ENCODE measurements at places on chromosomes 3 and 15.

GRCh38 chr3:171935261-171936123 is 92.3 kb downstream of the TMEM212 start:
- DNase-seq = no peak

DNA sequence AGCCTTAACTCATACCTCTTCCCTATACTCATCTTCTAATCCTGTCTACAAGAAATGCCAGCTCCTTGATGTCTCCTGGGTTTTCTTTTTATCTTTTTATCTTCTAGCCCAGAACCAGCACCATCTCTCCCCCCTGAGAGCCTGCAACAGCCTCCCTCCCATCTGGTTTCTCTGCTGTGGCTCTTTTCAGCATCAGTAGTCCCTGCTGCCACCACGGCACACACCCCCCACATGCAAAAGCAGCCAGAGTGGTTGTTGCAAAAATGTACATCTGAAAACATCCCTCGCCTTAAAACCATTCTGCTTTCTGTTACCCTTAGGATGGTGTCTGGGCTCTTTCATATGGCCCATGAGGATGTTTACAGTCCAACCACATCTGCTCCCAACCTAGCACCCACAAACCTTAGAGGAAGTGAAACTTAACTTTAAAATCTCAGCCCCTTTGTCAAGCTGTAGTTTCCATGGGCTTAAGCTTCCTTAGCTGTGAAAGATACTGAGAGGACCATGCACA is 775 bp downstream of the TTC21A start:
- no peak for DNase-seq

- no peak for DNase-seq
These were observed 385.4 kb upstream of the SEMA6D start for GRCh38 chr15:47331829-47332393.

DNA sequence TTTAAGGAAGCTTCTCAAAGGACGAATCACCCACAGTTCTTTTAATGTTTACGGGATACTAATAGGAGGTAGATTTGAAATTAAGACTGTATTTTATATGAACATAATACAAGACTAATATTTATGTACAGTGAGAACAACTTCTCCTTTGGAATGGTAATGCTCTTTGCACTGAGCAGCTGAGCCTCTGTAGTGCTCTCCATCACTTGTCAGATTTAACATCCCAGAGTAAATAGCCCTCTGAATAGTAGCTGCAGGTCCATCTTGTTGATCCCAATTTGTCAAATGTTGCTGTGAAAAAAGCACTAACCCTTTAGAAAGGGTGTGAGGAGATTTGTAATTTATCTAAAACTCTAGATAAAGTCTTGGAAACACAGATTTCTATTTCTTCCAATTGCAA is 351.4 kb upstream of the KCNMB2 start:
- no peak for DNase-seq

GRCh38 chr3:39727415-39727814 is 82.0 kb upstream of the MYRIP start:
- no peak for DNase-seq

DNA sequence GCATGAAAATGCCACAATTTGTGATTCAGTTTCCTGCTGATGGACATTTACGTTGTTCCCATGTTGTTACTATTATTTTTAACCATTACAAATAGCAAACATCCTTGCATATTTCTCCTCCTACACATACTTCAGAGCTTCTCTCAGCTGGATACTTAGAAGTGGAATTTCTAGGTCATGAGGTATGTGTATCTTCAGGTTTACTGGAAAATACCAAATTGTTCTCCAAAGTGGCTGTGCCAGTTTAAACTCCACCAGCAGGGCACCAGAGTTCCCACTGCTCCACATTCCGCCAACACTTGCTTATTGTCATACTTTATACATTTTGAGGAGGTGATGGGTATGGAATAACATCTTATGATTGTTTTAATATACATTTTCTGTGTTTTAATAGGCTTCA is 45.7 kb downstream of the PRR23E start:
- no peak for DNase-seq

GRCh38 chr15:90228960-90229359 is 4.8 kb downstream of the CIB1 start:
- DNase-seq = no peak

DNA sequence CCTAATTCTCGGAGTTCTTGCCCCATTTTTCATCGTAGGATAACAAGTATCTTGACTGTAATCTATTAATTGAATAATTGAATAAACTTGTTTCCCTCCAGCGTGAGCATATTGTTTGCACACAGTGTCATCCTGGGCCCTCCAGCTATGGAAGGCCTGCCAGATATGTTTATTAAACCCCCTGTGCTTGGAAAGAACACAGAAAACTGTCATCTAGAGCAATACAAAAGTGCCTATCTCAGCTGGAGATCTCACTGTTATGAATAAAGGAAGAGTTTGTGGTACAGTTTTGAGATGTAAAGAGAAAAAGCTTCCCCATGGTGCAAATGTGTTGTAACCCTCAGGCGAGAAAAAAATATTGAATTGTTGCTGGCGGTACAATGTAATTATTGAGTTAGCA is 405.9 kb downstream of the SOX2 start:
- DNase-seq = no peak

DNA sequence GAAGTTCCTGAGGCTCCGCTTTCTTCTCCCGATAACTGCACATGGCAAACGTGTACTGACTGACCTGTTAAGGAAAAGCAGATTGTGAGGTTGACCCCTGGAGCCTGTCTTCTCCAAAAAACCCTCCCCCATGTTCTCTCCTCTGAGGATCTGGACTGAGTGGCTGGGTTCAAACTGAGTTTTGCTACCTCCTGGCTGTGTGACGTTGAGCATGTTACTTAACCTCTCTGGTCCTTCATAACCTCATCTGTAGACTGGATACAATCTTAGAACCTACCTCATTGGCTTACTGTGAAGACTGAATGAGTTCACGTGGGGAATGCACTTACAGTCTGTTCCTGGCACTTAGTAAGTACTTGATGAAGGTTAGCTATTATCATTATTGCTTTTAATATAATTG is 184.1 kb upstream of the FEZF2 start:
- no peak for DNase-seq

GRCh38 chr3:112897791-112898190 is 51.1 kb upstream of the CD200R1L start:
- no peak for DNase-seq

GRCh38 chr3:185046164-185046515 is 106.7 kb downstream of the C3orf70 start:
- no peak for DNase-seq

DNA sequence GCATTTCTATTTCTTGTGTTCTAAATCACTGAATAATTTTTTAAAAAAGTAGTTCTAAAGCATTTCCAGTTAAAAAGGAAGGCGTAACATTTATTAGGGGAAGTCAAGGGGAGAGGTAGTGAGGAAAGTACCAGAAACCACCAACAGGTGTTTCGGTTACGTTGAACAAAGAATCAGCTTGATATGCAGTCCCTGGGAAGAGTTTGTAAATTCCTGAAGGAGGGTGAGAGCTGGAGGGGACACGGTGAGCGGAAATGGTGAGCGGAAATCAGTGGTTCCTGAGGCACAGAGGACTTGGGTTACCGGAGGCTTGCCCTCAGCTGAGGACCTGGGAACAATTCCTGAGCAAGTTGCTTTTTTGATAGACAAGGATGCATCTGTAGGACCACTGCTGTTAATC is 17.8 kb downstream of the MAP2K1 start:
- no peak for DNase-seq

DNA sequence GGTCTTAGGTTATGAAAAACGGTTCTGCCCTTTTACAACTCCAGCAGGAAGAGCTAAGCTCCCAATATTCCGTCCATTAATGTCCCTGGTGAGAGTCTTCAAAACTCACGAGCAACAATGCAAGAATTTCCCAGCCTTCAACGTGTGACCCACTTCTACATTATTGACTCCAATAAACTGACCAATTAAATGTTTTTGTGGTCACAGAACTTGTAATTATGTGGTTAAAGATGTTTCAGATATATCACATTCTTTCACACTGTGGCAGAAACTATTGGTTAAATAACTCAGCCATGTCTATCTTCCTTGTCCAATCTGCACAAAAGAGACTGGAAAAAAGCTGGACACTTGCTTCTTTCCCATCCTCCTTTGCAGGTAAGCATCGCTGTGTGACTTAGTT is 286.6 kb upstream of the ADAMTS9 start:
- no peak for DNase-seq

GRCh38 chr3:17398959-17399551 is 343.4 kb downstream of the TBC1D5 start:
- no peak for DNase-seq

- DNase-seq = no peak
These were observed 47.5 kb upstream of the STT3B start for GRCh38 chr3:31485196-31485595.

Data from right renal cortex interstitium (tissue), 3 donors.